ENCODE measurements at places on chromosomes 2 and 18. TPM values are rescaled to one million over a fixed set of nuclear protein-coding genes. Genes with fewer than 3 reads are reported as not detected.

DNA sequence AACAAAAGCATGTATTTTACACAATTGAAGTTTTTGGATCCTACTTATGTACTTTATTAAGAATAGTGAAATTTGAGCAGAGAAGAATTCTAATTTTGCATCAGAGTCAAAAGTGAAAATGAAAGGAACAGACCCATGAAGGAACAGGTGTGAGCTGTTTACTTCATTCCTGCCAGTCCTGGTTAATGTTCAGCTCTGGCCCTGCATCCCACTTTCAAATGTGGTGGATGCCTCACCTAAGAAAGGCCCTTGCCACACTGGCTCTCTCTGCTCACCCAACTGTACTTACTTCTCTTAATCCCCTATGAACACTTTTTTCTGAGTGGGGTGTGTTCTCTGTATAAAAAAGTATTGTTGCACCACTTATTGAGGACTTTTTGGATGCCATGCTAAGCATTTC, 22.2 kb downstream of the FAM110C start:
- DNase-seq: no peak

- DNase-seq: no peak
Measured at GRCh38 chr2:230751062-230751461, 38.4 kb downstream of the CAB39 start.

ECEL1 gene
- total RNA-seq: 0.27 TPM

STARD6 gene
- not detected for total RNA-seq

- no peak for DNase-seq
Measured at GRCh38 chr2:139669675-139670074, 889.5 kb upstream of the NXPH2 start.

- DNase-seq: no peak
Measured at GRCh38 chr2:180890781-180891180, 89.6 kb upstream of the UBE2E3 start.

DNA sequence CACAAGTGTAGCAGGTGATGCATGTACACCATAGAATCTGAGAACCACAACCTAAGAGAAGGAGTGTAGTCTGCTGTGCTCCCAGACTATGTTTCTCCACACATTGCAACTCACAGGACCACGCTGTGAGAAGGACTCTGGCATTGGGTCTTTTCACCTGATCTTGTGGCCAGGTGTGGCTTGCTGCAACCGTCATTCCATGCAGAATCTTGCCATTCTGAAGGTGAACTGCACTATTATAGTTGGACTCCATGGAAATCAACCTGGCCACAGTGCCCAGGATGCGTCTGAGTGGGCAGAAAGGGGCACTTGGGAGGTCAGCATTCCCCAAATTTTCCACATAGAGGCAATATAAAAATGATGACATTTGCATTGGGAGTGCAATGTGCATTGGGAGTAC, 122.2 kb downstream of the CAPN13 start:
- DNase-seq: no peak

GRCh38 chr2:41913311-41913710, 134.5 kb upstream of the PKDCC start:
- no peak for DNase-seq

SLC5A7 gene
- total RNA-seq: not detected

SFT2D3 gene
- 10.8 TPM for total RNA-seq

CDH19 gene
- total RNA-seq: not detected

GKN2 gene
- not detected for total RNA-seq

ITPRIPL1 gene
- 17.2 TPM for total RNA-seq

NEU2 gene
- not detected for total RNA-seq

- DNase-seq: no peak
Measured at GRCh38 chr2:219901155-219901554, 273.7 kb downstream of the SLC4A3 start.

DNA sequence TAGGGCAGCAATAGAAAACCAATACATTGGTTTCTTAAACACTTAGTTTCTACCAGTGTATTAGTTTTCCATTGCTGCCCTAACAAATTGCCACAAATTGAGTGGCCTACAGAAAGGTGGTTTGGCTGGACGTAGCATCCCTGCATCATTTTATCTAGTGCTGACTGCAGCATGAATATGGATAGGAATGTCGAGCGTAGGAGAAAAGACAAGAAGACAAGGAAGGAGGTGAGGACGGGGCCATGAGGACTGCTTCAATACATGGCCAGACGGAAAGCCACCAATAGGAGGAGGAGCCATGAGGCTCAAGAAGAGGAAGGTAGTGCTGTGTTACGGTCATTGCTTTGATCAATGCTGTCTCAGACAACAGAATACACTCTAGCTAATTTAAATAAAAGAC, 154.5 kb upstream of the NDUFV2 start:
- no peak for DNase-seq

DNA sequence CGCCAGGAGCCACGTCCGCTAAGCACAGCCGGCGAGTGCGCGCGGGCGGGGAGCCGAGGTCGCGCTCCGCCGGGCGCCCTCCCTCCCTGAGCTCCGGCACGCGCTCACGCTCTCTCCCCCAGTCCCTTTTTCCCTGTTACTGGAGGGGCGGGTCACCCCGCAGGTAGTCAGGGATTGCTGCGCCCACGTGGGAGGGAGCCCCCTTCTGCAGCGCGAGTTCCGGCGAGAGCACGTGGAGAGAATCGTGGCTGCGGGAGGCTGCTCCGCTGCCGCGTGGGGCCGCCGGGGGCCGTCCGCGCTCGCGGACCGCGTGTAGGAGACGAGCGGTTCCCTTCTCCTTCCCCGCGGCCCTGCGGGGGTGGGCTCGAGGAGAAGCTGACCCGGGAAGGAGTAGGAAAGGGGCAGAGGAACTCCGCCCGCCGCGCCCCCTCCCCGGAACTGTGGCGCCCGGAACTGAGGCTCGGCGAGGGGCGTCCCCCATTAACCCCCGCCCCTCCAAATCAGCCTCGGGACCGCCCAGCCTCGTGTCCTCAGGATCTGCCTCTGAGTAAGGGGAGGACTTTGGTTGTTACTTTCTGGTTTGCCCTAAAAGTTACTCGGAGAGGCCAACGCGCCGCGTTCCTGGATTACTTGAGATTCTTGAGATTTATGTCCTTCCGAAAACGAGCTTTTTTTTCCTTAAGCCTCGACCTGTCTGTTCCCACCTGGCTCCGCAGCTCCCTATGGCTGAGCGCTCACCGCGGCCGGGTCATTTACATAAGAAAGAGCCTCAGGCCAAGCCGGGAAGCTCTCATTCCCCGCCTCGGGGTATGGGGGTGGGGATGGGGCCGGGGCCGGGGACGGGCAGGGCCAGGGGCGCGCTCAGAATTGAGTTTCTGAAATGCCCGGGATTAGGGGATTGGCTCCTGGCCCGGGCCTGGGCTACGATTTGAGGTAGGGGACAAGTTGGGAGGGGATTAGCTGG, 1.1 kb downstream of the HK2 start:
- DNase-seq: peak; percentile 70

SCTR gene
- not detected for total RNA-seq

DNA sequence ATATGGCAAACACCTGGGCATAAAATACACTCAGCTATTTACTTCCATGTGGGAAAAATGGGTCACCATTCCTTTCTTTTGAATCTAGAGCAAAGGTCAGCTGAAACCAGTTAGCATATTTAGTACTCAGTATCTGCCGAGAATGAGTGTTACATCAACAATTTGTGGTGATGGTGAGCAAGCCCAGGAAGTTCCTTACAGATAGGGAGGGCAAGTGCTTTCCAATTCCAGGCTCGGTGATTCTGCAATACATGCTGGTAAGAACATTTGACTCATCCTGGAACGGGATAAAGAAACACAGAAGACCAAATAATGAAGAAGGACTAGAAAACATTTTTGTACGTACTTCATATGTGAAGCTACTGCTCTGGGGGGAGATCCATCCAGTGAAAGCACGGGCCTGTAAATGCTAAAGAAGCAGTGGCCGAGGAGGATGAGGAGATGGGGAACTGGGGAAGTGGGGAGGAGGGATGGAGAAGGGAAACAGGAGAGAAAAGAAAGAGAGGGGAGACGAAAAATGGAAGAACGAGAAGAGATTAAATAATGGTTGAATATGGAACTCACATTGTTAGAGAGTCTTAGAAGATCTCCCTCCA, 251.9 kb downstream of the TTC32 start:
- no peak for DNase-seq

EVX2 gene
- not detected for total RNA-seq

GRCh38 chr2:134218930-134219658, 34.8 kb upstream of the MGAT5 start:
- peak; percentile 22 for DNase-seq

GRCh38 chr2:232416521-232417470, 10.2 kb downstream of the ALPG start:
- DNase-seq: no peak

DNA sequence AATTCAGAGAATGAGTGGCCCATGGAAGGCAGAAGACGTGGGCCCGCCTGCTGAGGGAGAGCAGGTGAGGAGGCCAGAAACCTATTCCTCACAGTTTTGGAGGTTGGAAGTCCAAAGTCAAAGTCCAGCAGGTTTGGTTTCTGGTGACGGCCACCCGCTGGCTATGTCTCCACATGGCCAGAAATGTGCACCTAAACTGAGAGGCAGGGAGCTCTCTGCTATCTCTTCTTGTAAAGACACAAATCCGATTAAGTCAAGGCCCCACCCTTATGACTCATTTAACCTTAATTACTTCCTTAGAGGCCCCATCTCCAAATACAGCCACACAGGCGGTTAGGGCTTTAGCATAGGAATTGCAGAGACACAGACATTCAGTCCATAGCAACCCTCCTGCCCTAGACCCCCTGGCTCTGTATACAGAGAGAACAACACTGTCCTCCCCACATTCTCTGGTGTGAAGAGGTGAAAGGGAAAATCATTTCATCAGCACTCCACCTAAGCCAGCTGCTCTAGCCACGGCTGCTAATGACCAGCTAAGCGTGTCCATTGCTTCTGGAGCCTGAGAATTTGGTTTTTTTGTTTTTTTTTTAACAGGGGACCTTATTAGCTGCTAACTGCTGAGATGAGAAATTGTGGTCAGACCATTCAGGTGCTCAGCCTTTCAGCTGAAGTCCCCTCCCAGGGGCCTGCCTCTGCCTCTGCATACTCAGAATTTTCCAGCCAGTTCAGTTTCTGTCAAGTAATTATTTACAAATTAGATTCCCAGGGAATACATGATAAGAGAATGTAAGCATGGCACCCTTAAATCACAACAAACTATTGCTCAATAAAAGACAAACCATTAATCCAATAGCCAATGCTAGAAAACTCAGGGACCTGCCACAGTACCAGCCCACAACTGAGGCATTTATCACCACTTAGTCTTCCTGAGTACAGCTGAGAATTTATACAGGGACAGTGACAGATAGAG, 368.7 kb upstream of the ID2 start:
- no peak for DNase-seq

DNA sequence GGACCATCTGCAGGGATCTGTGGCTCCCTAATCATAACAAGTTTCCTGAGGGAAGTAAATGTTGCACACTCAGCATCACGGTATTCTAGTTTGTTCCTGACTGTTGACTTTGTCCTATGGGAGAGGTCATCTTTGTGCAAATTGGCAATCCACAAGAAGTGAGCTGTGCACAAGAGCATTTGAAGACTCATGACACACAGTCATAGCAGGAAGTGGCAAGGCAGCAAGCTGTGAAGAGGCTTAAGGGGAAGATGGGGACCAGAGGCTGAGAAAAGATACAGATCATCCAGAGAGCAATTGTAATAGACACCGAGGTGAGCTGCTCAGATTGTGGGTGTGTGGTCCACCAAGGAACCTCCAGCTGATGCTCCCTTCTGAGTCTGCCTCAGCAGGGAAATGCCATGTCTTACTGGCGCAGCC, 2.7 kb downstream of the TNP1 start:
- no peak for DNase-seq

CCDC68 gene
- not detected for total RNA-seq

GRCh38 chr2:164831887-164832286, 9.7 kb downstream of the COBLL1 start:
- DNase-seq: no peak

GRCh38 chr2:57893786-57894185, 152.8 kb upstream of the VRK2 start:
- DNase-seq: no peak

DNA sequence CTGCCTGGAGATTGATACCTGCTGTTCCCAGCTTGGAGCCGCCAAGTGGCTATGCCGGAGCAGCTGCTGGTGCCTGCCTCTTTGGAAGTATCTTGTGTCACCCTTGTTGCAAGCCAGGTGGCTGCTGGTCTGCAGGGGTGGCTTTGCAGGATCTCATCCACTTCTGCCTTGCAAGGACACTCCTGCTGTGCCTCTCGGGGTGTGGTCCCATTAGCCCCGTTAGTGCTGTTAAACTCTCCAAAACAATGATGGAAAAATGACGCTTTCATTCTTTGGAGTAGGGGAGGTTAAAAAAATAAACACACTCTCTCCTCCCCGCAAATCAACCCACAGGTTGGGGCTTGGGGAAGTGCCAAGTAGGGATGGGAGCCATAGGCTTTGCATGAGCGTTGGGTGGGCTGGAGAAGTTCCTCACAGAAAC, 352.8 kb downstream of the RNF144A start:
- DNase-seq: no peak

RBFA gene
- 26.1 TPM for total RNA-seq

POTEC gene
- not detected for total RNA-seq

DNA sequence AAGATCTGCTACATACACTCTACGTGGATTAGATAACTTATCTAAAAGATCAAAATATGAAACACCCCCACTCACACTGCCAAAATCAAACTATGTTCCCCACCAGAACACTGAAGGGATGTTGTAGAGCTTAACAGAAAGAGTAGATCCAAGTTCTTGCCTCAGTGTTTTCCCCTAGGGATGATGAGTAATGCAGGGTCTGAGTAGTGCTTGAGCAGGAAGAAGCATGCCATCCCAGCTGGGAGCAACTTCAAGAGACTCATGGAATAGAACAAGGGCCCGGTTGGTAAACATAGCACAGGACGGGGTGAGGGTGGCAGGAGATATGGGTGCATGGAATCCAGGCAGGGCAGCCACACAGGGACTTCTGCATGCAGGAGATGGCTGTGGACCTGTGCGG, 74.3 kb downstream of the SNTG2 start:
- no peak for DNase-seq

GRCh38 chr2:69036926-69037325, 23.9 kb downstream of the ANTXR1 start:
- DNase-seq: no peak

DNA sequence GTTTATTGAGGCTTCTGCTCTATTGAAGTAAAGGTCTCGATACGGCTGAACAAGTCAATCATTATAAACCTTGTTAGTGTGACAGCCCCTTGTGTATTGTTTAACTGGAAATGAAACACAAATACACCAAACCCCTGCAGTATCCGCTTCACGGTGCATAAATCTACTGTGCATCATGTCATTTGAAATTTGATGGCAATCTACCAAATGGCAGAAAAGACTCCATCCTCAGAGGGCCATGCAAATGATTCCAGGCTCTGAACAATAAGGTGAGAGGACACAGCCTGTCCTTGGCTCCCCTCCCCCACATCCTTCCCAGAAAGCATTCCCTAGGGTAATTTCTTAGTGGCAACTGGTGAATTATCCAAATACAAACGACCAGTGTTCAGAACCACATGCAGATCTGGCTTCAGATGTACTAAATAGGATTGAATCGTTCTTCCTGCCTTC, 80.6 kb downstream of the ADCYAP1 start:
- no peak for DNase-seq

Data from hematopoietic multipotent progenitor cell (in vitro differentiated cells).